GM13976 (cell line): ENCODE measurements at places on chromosomes 2 and 18.

DNA sequence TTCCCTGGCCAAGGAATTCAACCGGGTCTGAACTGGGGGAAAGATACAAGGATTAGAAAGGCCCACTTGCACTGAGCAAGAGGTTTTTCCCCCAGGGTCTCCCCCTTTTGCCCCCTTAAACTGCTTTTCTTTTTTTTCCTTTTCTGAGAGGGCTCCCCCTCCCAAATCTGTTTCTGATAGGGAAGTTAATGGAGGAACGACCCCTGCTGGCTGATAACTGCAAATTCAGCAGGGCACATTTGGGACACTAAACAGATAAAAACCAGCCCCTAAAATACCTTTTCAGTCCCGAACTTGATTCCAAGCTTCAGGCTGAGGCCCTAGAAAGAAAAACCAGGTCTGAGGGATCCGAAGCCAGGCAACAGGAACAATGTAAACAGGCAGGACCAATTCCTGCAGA, 1012.4 kb upstream of the CRIM1 start:
- no peak for DNase-seq

GRCh38 chr18:58362829-58363271, 266.0 kb downstream of the ALPK2 start:
- DNase-seq: no peak

DNA sequence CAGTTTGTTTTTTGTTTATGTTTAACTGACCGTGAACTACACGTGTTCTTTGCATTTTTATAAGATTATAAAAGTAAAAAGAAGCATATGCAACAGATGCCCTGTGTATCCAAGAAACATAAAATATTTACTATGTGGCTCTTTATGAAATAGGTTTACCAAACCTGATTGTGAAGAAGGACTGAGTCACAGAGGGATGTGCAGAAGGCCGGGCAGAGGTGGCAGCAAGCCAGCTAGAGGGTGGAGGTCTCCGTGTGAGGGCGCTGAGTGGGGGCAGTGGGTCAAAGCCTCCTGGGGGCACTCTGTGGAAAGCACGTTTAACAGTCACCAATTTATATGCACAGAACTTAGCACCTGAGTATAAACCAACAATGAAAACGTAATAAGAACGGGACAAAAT, 97.2 kb downstream of the TMEM18 start:
- no peak for DNase-seq

DNA sequence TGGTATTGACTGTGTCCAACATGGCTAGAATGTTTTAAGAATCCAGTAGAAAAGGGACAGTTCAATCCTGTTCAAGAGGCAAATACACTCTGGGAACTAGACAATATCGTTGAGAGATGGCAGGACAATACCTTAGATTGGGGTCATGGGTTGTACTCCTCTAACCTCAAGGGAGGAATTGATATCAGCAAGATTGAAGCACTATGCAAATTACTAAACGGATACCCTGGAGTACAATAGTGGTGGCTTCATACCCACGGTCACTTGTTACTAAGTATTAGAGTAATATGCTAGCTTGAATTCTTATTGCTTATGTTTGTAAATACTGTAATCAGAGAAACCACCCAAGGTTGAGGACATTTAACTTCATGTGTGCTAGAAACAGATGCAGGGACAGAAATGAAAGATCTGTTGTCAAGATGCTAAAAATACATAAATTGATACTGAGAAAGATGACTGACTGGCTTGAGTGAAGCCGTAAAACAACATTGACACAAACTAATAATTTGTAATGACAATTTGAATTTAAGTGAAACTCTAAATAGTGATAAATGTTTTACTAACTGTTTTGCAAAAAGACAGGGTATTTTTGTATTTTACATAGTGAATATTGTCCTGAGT, 73.3 kb downstream of the KCNJ3 start:
- no peak for DNase-seq

GRCh38 chr18:34821669-34822210, 111.6 kb downstream of the DTNA start:
- DNase-seq: no peak
